HCT116 (cell line): ENCODE measurements at places on chromosomes 7 and 10. TPM values are rescaled to one million over a fixed set of nuclear protein-coding genes. Genes with fewer than 3 reads are reported as not detected.

GRCh38 chr7:151877911-151878835, 1.3 kb upstream of the PRKAG2 start:
- peaks cover 6% of the 10 kb centered on the region; the same call in 1 of the 2 replicates for H3K4me1 ChIP-seq
- no peak overlapping the region for H3K4me3 ChIP-seq
- H3K36me3 ChIP-seq = no peaks in the 10 kb centered on the region
- H3K27ac ChIP-seq = no peak overlapping the region

DNA sequence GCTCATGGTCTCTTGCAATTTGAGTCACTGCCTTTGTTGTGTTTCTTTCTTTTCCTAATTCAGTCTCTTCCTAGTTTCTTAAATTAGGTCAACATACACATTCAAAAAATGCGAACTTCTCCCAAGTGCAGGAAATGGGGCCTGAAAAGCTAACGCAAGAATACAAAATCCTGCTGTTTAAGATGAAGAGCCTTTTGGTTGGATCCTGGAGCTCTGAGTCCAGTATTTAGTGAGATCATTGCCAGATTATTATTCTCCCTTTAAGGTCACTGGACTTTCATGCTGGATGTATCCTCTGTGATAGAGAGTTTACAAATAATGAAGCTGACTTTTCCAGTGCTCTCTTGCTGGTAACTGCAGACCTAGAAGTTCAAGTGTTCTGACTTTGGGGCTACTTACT, 401.9 kb upstream of the MKI67 start:
- no peak overlapping the region for H3K27ac ChIP-seq
- no peaks in the 10 kb centered on the region for H3K36me3 ChIP-seq
- no peaks in the 10 kb centered on the region for H3K4me1 ChIP-seq
- H3K27me3 ChIP-seq = peaks cover 77% of the 10 kb centered on the region
- H3K4me3 ChIP-seq = no peak overlapping the region

DNA sequence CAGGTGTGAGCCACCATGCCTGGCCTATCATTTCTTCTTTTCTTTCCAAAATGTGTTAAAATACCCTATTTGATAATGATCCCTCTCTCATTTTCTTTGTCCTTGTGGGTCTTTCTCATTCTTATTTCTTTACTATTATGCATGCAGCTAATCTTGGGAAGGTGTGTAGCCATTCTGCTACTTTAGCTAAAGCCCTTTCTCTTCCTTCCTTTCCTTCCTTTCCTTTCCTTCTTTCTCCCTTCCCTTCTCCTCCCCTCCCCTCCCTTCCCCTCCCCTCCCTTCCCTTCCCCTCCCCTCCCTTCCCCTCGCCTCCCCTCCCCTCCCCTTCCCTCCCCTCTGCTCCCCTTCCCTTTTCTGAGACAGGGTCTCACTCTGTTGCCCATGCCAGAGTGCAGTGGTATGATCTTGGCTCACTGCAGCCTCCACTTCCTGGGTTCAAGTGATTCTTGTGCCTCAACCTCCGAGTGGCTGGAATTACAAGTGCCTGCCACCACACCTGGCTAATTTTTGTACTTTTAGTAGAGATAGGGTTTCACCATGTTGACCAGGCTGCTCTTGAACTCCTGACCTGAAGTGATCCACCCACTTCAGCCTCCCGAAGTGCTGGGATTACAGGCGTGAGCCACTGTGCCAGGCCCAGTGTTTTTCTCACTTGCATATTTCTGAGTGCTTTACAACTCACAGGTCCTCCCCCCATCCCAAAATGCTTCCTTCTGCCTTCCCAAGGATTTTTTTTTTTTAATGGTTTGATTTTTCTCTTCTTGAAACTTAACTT, 42.3 kb downstream of the HIP1 start:
- no peaks in the 10 kb centered on the region for H3K4me1 ChIP-seq
- no peaks in the 10 kb centered on the region for H3K27me3 ChIP-seq
- no peak overlapping the region for H3K27ac ChIP-seq
- H3K4me3 ChIP-seq = no peak overlapping the region
- H3K36me3 ChIP-seq = no peaks in the 10 kb centered on the region
- no peak for DNase-seq

DNA sequence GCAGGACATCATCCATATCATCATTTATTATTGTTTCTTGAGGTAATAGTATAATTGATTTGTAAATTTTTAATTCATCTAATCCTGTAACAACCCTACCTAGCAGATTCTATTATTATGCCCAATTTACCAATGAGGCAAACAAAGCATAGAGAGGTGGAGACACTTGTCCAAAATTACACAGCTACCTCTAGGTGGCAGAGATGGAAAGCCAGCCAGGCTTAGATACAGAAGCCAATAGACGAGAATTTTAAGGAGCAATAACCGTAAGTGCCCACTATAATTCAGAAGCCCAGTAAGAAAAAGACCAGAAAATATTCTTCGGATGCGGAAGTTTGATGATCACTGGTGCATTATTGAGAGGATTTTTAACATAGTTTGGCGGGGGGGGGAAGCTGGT, 54.0 kb downstream of the ANK3 start:
- DNase-seq = no peak
- H3K4me3 ChIP-seq = no peak overlapping the region
- H3K4me1 ChIP-seq = no peaks in the 10 kb centered on the region
- H3K27ac ChIP-seq = no peak overlapping the region
- no peaks in the 10 kb centered on the region for H3K36me3 ChIP-seq

The PAPOLB gene
- 0.20 TPM for total RNA-seq

DNA sequence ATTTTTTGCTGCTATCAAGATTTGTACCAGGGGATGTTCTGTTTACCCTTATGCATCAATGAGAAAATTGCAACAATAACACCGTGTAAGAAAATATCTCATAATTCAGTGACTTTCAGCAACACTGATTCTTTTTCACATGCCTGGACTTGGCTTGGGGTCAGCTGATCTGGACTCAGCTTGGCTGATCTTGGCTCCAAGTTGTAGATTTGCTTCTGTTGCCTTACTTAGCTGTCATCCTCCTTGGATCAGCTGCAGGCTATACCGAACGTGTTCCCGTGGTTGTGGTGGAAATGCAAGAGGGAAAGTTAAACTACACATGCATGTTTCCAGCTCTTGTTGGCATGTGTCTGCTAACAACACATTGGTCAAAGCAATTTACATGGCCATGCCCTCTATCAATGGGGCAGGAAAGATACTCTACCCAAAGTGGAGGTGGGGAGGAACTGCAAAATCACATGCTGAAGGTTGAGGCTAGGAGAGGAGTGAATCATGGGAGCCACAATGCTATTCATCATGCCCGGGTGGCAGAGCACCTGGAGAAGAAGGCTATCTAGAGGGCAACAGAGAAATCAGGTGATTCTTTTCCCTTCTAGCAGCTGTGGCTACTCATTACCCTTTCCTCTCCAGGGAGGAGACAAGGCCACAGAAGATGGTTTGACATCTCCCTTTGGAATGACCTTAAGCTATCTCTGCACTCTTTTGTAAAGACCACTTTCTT, 1276.3 kb upstream of the AUTS2 start:
- H3K27ac ChIP-seq = no peak overlapping the region
- no peaks in the 10 kb centered on the region for H3K27me3 ChIP-seq
- no peaks in the 10 kb centered on the region for H3K4me1 ChIP-seq
- no peak overlapping the region for H3K4me3 ChIP-seq
- no peaks in the 10 kb centered on the region for H3K36me3 ChIP-seq

The ACTL6B gene
- total RNA-seq = not detected
